Left colon (tissue), 2 donors: ENCODE measurements at places on chromosomes 11 and 22.

DNA sequence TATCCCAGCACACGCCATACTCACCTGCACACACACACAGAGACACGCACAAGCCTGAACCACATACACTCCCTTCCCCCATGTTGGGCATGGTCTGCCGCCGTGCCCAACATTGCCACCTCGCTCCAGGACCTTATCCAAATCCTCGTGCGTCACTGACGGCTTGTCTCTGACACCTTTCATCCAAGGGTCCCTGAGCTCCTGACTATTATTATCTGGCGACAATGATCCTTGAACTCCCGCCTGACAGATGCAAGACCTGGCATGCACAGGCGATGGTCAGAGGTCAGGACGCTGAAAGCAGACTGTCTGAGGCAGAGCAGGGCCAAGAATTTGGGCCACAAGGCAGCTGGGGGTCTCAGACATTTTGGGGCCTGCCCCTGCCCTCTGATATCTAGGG lies 4.2 kb downstream of the MB start:
- no peak for DNase-seq

- DNase-seq = no peak
Measured at GRCh38 chr11:75204012-75204674, 36.4 kb upstream of the TPBGL start.

GRCh38 chr11:134599299-134599771 lies 187.3 kb upstream of the B3GAT1 start:
- DNase-seq = no peak

DNA sequence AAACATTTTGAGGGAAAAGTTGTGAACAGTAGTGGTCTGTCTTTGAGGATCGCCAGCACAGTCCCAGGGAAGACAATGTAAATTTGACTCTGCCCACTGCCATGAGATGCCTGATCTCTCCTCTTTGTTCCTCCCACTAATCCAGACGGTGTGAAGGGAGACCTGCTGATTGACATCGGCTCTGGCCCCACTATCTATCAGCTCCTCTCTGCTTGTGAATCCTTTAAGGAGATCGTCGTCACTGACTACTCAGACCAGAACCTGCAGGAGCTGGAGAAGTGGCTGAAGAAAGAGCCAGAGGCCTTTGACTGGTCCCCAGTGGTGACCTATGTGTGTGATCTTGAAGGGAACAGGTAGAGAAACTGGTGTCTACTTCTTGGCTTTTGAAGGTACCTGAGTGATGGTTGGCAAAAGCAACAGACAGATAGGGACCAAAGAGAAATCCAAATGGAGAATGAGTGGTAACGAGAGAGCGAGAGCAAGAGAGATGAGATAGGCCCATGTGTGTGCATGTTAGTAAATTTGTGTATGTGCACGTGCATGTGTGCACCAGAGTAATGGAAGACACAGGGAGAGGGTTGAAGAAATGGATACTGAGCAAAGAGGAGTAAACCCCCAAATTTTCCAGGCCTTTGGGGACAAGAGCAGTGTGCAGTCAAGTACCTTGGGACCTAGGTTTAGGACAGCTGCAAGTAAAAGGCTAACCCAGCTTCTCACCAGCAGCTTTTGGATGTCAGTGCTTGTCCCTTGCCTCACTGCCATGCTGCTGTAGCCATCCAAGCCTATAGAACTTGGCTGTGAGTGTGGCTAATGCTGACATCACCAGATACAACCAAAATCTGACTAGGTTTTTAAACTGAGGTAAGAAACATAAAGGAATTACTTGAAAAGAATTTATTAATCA lies 1.9 kb downstream of the NNMT start:
- DNase-seq = no peak

DNA sequence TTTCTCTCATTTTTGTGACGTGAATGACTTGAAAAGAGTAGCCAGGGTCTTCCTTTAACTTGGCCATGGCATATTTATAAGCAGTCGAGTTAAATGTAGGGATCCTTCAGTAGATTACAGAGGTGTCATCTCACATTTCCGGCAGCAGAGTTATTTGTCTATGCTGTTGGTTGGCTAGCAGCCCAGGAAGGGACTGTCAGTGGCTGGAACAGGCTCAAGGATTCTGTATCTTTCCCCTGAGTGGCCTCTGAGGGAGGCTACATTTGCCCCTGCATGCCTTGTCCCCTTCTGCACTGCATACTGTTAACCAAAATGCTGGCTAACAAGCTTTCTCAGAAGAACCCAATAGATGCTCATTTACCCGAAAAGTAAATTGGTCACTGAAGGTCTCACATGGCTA lies 187.6 kb downstream of the PGR start:
- peak; percentile 9 for DNase-seq

DNA sequence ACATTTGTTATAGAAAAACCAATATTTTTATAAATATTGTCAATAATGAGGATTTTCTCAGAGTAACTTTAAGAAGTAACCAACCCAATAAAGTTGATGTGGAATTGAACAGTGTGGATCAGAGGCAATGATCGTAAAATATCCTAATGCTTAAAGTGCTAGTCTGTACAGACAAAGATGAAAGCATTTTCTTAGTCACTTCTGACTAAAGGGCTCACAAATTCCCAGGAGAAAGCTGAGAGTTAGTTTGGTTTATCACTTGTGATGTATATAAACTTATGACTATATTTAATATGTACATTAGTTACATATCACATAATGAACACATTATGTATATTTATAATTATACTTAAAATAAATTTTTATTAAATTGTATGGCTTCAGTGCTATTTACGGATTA lies 25.4 kb upstream of the DDI1 start:
- DNase-seq = no peak

DNA sequence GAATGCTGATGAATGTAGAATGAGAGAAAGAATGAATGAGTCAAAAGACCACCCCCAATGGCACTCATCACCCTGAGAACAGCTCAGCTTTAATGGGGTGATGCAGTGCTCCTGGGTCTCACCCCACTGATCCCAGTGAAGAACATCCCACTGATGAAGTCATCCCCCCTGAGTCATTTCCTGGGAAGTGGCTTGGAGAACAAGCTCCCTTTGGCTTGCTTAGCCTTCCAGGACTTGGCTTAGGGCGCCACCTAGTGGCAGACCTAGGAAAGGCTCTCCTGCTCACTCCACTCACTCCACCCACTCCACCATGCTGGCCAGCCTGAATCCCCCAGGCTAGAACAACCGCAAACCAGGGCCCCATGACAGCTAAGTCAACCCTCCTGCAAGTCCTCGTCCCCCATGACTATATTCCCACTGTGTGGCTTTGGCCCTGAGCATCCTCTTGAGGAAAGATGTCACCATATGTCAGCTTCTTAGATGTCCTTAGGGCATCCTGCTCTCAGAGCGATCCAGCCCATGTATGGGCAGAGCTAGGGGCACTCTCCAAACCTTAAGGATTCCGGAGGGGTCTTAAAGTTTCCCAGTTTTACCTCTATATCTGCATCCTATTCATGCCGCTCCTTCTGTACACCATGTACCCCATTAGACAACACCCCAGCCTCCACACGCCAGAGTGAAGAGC lies 17.8 kb upstream of the TMPRSS13 start:
- DNase-seq = peak; percentile 89

DNA sequence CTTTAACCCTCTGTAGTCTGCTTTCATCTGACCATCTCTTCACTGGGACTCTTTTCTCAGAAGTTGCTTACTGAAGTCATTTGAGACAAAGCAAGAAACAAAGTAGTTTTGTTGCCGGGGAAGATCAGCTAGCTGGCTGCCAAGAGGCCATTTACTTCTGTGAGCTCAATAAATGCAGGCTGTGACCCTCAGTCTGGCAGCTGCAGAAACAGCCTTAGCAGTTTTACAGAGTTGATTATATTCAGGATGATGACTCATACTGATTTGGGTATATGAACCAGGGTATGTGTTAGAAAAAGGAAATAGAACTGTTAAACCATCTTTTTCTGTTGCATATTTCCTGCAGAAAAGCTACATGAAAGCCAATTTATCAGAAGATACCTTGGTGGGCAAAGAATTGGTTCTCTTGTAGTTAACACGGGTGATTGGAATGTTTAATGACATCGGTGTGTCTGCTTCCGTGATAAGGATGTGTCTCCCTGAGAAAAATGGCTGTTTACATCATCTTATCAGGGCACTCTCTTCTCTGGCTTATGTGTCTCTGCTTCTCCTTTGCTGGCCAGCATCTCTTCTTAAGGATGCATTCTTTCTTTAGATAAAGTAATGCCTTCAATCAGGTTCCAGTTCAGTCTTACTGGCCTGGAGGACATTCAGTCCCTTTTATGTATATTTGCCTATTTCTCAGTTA lies 18.5 kb downstream of the FIBIN start:
- no peak for DNase-seq

- DNase-seq = no peak
Measured at GRCh38 chr22:45867118-45867905, 109.7 kb downstream of the WNT7B start.

DNA sequence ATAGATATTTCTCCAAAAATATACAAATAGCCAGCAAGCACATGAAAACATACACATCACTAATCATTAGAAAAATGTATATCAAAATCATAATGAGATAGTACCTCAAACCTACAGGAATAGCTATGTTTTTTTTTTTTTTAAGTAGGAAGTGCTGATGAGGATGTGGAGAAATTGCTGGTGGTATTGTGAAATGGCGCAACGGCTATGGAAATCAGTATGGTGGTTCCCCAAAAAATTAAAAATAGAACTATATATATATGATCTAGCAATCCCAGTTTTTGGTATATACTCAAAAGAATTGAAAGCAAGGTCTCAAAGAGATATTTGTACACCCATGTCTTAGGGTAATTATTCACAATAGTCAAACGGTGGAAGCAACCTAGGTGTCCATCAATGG lies 46.0 kb upstream of the HIPK3 start:
- no peak for DNase-seq

GRCh38 chr22:30272781-30273601 lies 6.3 kb upstream of the OSM start:
- no peak for DNase-seq

- no peak for DNase-seq
Measured at GRCh38 chr11:76803811-76804600, 20.9 kb downstream of the TSKU start.

GRCh38 chr22:50011447-50012210 lies 936 bp downstream of the IL17REL start:
- no peak for DNase-seq

- no peak for DNase-seq
Measured at GRCh38 chr11:102112509-102112821, 2.2 kb downstream of the YAP1 start.

- DNase-seq = no peak
Measured at GRCh38 chr11:110113505-110113904, 20.3 kb downstream of the ZC3H12C start.
